ENCODE measurements at places on chromosomes 2 and 18.

- no peak for DNase-seq
Observed at GRCh38 chr2:28948160-28948559, 32.9 kb upstream of the TOGARAM2 start.

- DNase-seq = peak; percentile 35
Observed at GRCh38 chr2:19868701-19869580, 32.8 kb downstream of the TTC32 start.

DNA sequence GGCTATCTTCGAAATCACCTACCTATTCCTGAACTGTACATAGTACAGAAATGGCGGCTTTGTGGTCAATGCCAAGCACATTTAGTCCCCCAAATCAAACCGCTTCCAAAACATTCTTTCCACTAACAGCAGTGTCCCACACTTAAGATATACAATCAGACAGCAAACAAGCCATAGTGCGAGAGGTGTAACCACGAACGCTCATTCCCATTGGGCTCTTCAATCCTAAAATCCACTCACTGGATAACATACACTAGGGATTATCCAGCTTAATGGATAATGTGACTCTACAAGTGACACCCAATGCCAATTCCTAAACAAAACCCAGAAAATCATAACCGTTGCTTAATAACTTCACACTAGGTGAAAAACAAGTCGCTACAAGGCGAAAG, 2.0 kb downstream of the XPO1 start:
- peak; percentile 25 for DNase-seq

DNA sequence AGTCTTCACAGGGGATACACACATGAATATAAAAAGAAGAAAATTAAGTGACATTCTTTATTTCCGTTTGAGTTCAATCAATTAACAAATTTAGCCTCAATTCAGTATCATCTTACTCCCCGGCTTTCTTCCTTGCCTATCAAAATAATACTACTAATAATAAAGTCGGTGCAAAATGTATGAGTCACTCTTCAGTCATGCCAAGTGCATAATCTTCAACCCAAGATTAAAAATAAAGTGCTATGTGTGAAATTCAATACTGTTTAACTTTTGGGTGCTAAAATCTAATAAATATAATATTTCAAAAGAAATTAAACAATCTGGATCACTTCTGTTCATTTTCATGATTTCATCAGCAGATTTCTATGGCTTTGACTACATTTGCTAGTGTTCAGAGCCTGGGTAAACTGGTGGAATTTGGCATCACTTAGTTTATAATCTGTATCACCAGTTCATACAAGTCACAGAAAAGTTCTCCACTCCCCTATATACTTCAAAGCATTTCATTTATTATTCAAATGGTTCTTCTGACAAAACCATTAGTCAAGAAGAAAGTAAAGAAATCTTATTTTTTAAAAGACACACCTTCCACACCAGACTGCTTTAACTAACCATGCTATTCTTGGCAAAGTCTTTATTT, 183.6 kb downstream of the THADA start:
- no peak for DNase-seq

DNA sequence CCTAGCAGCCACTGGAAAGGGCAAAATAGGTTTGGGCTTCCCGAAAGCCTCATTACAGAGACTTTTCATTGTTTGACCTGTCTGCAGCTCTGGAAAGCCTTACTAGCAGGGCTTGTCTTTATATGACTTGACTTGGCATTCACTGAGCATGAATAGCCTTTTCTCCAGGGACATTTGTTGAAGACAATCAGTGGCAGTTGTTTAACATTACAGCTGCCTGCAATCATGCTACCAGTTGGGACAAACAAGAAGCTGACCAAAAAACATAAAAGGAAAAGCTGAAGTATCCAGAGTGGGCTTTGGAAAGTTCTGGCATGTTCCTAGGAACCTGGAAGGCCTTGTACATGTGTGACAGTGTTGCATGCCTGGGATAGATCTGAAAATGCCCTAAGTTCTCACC, 121.4 kb downstream of the KCNF1 start:
- no peak for DNase-seq

- no peak for DNase-seq
Observed at GRCh38 chr2:25606892-25607291, 66.5 kb downstream of the DTNB start.

- no peak for DNase-seq
Observed at GRCh38 chr2:238499731-238500580, 73.2 kb downstream of the ASB1 start.

Data from T-helper 2 cell treated with Interferon-gamma antibody and Interleukin-4, amounts not matched to agents 5 μg/mL and 100 μg/mL, for 36 hours (primary cell).